ENCODE measurements at places on chromosomes 7 and 10.
A peak's percentile ranks its signal among the peaks of the same experiment; 100 is the strongest.

- DNase-seq = no peak
These were observed 36.4 kb upstream of the CD36 start for GRCh38 chr7:80601999-80602398.

- peak; percentile 88 for DNase-seq
These were observed 4.7 kb upstream of the SPAG6 start for GRCh38 chr10:22340329-22341189.

DNA sequence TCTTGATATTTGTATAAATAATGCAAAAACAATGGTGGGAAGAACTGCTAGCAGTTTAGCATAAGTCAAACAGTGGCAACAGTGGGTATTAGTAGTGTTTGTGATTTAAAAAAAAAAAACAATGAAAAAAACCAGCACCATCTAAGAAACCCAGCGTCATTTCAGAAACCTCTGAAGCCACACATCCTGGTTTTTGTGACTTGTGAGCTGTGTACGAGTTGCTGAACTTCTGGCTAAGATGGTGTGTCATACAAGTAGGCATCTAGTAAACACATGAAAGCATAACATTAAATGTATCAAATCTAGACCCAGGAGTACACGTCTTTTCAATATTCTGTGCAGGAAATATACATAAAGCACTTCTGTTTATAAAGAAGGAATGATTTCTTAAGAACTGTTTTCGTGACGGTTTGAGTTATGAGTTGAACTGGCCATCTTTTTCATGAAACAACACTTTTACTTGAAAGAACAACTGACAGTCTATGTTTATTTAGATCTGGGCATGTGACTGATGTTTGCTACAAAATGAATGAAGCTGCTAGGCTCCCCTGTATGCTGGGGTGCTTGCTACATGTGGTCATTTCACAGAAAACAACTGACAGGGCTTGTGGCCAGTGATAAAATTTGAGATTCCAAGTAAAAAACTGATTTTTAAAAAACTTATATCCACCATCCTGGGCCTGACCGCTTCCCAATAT, 143.5 kb downstream of the PIP4K2A start:
- no peak for DNase-seq

GRCh38 chr10:79898597-79899325, 50.1 kb downstream of the SFTPD start:
- DNase-seq = no peak

DNA sequence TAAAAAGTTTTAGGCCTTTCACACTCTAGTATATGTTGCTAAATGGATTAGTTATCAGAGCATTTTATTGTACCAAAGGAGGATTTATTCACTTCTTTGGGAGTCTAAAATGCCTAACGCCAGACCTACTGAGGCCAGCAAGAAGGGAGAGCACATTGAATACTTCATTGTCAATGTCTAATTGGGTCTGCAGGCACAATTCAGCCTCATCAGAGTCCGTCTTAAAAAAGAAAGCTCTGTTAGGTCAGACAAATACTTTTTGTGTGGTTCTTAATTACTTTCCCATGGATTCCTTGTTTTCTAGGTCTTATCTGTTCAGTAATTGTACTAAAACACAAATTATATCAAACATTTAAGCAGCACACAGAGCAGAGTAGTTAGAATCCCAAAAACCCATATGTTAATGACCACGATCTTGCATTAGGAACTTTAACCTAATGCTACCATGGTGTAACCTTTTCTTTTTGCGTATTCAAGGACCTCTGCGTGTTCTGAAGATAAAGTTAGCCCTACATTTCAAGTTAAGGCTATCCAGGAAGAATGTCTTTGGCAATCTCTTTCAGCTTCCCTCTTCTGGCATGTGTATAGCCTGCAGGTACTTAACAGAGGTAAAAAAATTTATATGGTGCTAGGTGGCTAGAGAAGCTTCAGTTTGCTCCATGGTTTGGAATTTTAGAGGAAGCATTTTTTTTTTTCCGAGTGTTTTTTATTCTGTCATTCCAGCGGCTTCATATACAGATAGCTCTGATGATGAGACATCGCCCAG, 45.7 kb upstream of the STRIP2 start:
- no peak for DNase-seq

GRCh38 chr7:130893441-130893894, 159.5 kb upstream of the KLF14 start:
- no peak for DNase-seq

GRCh38 chr10:24440817-24441797, 232.2 kb downstream of the KIAA1217 start:
- DNase-seq = no peak

- DNase-seq = no peak
These were observed 73.9 kb downstream of the CHRM2 start for GRCh38 chr7:136942401-136942800.

GRCh38 chr7:36598054-36598674, 126.1 kb downstream of the AOAH start:
- DNase-seq = no peak

GRCh38 chr10:132757171-132757570, 28.8 kb downstream of the NKX6-2 start:
- DNase-seq = no peak

DNA sequence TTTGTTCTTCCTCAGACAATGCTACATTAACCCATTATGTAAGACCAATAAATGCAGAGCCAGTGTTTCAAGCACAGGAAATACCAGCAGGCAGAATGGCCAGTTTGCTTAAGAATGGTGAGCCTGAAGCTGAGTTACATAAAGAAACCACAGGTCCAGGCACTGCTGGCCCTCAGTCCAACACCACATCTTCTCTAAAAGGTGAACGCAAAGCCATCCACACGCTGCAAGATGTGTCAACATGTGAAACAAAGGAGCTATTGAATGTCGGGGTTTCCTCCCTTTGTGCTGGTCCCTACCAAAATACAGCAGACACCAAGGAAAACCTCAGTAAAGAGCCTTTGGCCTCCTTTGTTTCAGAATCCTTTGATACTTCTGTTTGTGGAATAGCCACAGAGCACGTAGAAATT, 63.8 kb downstream of the TASOR2 start:
- no peak for DNase-seq

DNA sequence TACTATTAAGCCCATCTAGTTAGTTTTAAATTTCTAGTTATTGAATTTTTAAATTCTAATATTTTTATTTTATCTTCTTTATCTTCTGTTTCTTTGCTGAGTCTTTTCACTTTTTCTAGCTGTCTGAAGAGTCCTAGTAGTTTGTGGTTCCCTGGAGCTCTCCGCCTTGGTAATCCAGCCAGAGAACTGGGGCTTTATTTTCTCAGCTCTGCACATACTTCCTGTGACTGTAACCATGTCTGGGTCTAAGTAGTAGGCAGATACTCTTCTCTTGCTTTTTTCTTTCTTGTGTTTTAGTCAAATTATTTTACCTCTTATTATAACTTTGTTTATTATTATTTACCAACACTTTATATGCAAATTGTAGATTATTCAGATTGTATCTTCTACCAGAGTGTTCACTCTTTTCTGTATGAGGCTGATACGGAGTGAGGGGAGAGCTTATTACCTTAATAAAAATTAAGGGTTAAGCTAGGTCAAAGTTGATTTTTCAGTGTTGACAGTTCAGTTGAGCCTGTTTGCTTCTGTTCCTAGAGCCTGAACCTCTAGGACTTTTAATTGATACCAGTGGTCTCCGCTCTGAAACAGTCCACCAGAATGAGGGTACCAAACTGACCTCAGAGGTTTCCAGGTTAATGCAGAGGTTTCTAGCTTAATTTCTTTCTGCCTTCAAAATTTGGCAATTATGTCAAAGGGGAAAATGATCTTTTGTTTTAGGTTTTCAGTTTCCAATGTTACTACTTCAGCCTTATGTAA, 155.4 kb downstream of the ADK start:
- no peak for DNase-seq

All from natural killer cell treated with Interleukin-12 subunit alpha and Interleukin-12 subunit beta and Interleukin-15 and Interleukin-18, amount 100 ng/mL, for 72 hours (primary cell).